ENCODE measurements at places on chromosomes 4 and X.

DNA sequence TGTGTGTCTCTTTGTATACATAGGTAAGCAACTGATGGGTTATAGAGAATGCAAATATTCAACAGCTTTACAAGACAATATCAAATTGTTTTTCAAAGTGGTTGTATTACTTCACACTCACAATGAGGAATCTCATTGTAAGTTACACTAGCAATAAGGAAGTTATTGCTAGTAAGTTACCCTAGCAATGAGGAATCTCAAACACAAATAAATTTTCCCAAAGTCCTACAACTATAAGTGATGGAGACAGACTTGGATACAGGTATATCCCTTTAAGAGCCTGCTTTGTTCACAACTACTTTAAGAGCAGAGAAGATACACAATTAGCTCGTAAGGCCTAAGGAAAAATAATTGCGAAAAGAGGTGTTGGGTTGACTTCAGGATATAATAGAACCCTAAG is 28.3 kb upstream of the NWD2 start:
- DNase-seq, result no peak

DNA sequence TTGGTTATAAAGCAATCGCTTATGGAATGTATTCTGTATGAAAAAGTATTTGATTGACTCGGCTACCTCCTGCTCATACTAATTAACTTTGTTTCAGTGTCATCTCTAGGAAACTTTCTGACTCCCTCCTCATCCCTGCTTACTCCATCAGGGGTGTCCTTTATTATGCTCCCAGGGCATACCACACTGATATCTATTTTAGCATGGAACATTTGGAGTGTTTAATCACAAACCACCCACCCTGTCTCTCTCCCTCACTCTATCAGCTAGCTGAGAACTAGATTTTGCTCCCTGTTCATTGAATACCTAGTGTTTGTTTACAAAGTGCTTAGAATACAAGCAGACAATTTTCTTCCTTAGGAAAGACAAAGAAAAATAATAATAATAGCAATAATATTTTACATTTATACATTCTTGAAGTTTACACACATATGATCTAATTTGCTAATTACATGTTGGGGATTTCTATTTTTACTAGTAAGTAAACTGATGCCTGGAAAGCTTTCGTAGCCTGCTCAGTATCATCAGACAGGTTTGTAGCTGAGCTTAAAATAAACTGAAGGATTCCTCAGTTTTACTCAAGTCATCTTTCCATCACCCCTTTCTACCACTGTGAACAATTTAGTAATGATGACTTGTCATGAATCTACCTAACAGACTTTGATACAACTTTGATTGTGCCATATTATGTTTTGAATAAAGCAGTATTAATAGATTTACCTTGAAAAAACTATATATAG is 811.4 kb upstream of the HS3ST1 start:
- no peak for DNase-seq

- DNase-seq, result no peak
Observed at GRCh38 chrX:1273896-1274295, 5.3 kb downstream of the CSF2RA start.

DNA sequence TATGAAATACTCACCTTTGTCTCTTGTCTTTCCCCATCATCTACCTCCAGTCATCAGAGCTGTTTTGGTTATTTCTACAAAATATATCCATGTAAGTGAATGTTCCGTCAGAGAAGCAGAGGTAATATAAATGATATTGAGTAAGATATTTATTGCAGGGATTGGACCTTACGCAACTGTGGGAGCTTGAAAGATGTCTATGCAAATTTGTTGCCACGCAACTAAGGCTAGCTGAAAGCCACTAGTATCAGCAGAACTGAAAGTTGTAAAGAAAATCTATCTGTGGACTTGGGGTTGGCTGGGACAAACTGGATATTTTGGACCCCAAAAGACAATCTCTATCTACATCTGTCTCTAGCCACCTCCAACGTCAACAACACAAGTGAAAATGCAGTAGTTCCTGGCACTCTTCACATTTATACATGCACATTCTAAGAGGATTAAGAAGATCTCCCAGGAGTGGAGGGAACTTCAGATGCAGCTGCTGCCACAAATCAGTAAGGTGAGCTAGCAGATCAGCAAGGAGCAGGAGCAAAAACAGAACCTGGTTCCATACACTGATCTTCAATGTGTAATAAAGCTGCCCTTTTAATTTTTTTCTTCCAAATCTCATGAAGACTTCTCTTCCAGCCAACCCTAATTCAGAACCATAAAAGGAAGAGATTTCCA is 8.5 kb upstream of the CCSER1 start:
- DNase-seq, result no peak

GRCh38 chr4:159206427-159206871 is 103.6 kb downstream of the RAPGEF2 start:
- DNase-seq, result no peak

DNA sequence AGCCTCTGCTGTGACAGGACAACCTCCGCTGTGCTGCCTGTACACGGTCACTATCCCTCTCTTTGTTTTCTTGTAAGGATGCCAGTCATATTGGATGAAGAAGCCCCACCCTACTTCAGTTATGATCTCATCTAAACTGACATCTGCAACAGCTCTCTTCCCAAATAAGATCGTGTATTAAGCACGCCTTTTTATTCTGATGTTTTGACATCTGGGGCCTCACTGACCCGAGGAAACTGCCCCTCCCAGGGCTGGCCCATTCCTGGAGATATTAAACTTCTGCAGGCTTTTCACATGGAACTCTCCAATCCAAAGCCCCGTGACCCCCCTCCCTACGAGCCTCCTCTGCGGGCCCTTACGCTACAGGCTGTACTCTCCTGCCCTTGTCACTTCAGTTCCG is 232.0 kb downstream of the ARHGAP10 start:
- DNase-seq, result no peak

Measured in endodermal cell (in vitro differentiated cells).